ENCODE measurements at places on chromosomes 7 and 10.

DNA sequence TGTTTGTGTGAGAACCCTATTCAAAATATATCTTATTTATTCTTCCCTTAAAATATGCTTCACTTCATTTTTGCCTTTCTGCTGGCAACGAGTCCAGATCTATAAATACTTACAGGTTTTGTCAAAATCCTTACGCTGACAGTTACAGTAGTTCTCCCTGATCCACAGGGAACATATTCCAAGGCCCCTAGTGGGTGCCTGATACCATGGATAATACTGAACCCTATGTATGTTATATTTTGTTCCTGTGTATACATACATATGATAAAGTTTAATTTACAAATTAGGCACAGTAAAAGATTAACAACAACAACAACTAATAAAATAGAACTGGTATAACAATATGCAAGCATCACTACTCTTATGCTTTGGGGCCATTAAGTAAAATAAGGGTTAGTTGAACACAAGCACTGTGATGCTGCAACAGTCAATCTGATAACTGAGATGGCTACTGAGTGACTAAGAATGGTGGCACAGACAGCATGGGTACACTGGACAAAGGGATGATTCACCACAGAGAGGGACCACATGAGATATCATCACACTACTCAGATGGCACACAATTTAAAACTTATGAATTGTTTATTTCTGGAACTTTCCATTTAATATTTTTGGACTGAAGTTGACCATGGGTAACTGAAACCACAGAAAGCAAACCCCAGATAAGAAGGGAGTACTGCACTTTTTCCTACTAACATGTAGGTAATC lies 29.4 kb upstream of the PCGF5 start:
- no peak for DNase-seq

DNA sequence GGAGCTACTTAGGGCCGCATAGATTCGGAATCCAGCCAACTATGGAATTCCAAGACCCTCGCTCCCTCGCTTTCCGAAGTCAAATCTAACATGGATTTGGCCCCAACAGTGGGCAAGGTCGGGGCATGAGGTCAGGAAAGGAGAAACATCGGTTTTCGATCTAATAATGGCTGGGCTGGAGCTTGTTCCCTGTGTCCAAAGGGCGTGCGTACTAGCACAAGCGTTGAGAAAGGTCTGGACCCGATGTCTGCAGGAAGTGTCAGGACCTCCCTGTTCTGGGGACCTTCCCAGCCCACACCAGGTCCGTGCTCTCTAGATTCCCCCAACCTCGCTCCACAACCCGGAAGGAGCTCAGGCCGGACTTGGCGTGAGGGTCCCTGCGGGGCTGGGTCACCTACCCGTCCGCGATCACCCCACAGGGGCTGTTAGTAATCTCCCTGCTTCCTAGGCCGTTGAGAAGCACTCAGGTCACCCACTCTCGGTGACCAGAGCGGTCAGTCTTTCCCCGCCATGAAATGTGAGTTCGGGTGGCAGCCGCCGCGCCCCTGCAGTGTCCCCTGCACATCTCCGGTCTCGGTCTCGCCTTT lies 4.8 kb downstream of the FEZF1 start:
- no peak for DNase-seq

- DNase-seq = no peak
These were observed 5.6 kb upstream of the NUP205 start for GRCh38 chr7:135552148-135552547.

DNA sequence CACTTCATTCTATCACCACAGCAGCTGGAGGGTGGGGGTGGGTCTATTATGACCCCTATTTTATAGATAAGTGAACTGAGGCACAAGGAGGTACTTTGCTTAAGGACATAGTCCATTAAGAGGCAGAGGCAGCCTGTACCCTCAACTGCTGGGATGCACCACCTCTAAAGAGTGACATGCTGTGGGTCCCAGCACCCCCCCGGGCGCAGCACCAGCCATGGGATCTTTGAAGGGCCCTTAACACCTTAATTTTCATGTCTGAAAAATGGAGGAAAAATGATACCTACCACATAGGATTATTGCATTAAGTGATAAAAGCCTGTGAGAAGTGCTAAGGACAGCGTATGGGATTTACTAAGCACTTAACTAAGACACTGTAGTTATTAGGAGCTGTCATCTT lies 15.4 kb downstream of the ADCYAP1R1 start:
- no peak for DNase-seq

DNA sequence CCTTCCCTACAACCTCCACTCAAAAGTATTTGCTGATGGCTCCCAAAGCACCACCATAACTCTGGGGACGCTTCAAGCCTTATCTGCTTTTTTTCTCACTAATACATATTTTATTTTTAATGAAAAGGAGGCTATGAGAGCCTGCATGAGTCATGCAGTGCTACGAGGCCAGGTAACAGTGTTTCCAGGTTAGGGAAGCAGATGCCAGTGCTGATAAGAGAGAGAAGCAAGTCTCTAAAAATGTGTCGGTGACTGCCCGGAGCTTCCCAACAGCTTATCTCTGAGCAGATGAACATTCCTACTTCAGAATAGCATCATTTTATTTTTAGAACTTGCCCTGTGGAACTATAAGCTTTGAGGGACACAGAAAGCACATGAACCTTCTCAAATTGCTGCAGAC lies 931.5 kb downstream of the CCSER2 start:
- DNase-seq = no peak

DNA sequence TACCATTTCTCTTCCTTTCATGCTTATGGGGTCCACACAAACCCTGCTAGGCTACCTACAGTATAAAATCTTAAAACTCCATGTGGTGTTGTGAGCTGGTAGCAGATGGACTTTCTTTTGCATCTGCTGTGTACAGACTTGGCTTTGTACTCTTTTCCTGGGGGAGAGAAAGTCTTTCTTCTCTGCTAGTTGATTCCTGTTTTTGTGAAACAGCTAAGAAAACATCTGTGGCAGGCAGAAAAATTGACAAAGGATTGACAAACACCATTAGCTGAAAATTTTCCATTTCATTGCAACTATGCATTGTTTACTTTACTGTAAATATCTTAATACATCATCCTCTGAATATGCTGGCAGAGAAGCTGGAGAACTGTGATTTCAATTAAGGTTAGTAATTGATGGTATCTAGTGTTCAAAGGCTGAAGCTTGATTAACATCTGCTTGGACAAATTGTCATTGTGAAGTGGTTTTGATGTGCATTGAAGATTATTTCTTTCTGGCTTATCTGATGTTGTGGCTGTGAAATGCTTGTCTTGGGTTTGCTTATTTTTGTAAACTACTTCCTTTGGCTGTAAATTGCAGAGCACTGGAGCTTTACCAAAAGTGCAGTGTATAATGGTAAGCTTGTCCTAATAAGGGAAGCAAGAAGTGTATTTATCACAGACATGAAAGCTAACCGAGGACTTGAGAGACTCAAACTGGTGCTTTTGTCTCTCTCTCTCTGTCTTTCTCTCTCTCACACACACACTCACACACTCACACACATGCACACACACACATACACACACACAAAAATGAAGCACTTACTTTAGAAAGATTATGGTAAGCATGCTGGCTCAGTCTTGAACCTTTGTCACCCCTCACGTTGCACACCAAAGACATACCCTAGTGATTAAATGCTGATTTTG lies at the start of gene FOXP2:
TSS of gene FOXP2 (plus strand) at position 660 of the 908 bp plus-strand sequence. CDS start 11,697 bp downstream, outside the sequence.
- DNase-seq = no peak

- no peak for DNase-seq
These were observed 729.4 kb upstream of the C7orf33 start for GRCh38 chr7:147861058-147861716.

- no peak for DNase-seq
These were observed 71.9 kb downstream of the FOXL3 start for GRCh38 chr7:361680-362401.

DNA sequence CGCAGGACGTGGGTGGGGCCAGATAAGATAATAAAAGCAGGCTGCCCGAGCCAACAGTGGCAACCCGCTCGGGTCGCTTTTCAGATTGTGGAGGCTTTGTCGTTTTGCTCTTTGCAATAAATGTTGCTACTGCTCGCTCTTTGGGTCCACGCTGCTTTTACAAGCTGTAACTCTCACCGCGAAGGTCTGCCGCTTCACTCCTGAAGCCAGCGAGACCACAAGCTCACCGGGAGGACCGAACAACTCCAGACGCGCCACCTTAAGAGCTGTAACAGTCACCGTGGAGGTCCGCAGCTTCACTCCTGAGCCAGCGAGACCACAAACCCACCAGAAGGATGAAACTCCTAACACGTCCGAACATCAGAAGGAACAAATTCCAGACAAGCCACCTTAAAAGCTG lies 286.6 kb upstream of the MAGI2 start:
- no peak for DNase-seq

- DNase-seq = no peak
These were observed 23.4 kb downstream of the FAM107B start for GRCh38 chr10:14751014-14751896.

- DNase-seq = no peak
These were observed 144.8 kb downstream of the CPEB3 start for GRCh38 chr10:92146107-92146506.

- no peak for DNase-seq
These were observed 230.4 kb upstream of the MAGI2 start for GRCh38 chr7:79683916-79684315.

DNA sequence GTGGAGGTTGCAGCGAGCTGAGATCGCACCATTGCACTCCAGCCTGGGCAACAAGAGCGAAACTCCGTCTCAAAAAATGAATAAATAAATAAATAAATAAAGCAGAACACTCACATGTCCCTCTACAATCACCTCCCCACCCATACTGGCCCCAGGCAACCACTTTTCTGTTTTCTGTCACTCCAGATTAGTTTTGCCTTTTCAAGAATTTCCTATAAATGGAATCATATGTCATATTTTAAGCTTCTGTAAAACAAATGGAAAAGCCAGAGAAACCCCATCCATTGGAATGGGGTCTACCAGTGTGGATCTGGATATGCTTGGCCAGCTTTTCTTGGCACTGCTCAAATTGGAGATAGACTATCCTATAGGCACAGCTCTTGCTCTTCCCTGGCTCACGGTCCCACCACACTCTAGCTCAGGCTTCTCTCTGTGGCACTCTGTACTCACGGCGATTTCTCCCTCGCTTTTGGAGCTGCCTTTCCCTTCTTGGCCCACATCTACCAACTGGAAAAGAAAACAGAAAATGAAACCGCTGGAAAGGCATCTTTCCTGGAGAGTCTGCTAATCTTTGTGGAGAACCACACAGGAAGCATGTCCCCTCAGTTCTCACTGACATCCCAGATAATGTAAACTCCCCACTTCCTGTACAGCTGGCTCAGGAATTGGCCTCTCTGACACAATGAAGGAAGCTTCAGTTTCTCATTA lies 210.1 kb downstream of the JCAD start:
- peak; percentile 64 for DNase-seq

- DNase-seq = no peak
These were observed 76.4 kb upstream of the CELF2 start for GRCh38 chr10:10941127-10941730.

GRCh38 chr7:28811008-28811407 lies 147.1 kb downstream of the TRIL start:
- no peak for DNase-seq

DNA sequence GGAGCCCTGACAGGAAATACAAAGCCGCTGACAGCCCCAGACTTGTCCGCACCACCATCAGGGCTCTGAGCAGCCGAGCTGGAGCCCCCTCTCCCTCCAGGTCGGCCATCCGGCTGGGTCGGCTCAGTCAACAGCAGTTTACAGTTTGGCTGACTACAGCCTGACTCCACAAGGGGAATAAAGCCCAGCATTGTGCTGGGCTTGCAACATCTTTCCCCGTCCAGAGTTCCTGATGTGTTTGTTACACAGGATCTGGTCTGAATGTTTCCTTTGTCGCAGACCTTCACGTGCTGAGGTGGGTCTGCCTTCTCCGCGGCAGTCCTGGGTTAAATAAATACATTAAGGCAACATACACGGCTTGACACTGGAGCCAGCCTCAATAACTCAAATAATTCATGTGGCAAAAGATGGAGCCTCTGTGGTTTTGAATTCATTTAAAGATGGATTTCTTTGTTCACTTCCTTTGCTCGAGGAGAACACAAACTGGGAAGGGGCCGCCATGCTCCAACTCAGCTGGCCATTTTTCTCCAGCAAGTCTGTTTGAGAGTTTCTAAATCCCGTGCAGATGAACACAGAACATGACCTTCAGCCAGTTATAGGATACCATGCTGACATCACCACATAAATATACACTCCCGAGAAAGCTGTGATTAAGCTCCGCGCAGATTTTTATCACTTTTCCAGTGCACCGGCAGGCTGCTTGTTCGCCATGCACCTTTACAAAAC lies 192.1 kb downstream of the WDR11 start:
- no peak for DNase-seq

DNA sequence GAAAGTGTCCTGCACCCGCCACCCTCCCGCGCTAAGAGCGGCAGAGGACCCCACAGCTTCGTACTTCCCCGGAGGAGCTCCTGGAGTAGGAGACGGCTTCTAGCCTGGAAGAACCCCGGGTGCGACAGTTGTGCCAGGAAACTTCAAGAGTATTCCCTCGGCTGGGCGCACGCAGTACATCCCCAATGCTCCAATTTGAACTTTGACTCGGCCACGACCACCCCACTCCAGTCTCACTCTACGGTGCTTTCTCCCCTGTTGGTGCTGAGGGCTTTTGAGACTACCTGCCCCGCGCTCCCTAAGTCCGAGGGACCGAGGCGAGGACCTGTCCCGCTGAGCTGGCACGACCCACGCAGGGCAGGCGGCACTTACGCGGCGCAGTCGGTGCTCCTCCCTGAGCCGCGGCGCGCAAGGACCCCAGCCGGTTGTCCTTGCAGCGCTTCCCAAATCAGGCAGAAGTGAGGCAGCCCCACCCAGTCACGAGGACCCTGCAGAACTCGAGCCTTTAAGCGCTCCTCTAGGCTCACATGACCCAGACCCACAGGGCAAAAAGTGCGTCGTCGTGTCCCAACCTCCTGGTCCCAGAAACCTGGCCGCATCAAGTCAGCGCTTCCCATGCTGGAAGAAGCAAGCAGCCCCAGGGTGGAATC lies at the start of gene CPVL:
TSS of gene CPVL (minus strand) at position 481 of the 650 bp plus-strand sequence. CDS start 25,476 bp downstream, outside the sequence.
- DNase-seq = no peak

DNA sequence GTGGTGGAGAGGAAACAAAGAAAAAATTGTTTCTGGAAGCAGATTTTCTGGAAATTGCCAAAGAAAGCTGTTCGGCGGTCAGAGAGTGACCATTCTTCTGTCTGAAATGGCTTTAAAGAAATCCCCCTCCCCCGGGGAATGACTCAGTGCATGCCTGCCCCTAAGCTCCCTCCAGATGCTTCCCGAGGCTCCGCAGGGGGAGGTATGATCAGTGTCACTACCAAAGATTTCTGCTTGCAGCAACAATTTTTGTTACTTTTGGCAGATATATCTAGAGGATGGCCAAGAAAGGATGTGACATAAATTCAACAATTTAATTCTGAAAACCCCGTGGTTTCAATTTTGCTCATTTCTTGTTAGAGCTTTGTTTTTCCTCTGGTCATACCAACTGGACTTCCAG lies 163.9 kb downstream of the JCAD start:
- DNase-seq = peak; percentile 88

GRCh38 chr7:112798274-112799159 lies 8.3 kb upstream of the TMEM168 start:
- DNase-seq = no peak
